Renal pelvis (tissue), 12 donors: ENCODE measurements at places on chromosomes 3 and 15. TPM values are rescaled to one million over a fixed set of nuclear protein-coding genes. Genes with fewer than 3 reads are reported as not detected.

The GOLGA8O gene
- polyA plus RNA-seq: 0.23 TPM

- no peak for DNase-seq
Observed at GRCh38 chr3:45988362-45988761, 7.3 kb downstream of the FYCO1 start.

GRCh38 chr3:59764171-59764570 is 714.3 kb upstream of the CFAP20DC start:
- DNase-seq: no peak

DNA sequence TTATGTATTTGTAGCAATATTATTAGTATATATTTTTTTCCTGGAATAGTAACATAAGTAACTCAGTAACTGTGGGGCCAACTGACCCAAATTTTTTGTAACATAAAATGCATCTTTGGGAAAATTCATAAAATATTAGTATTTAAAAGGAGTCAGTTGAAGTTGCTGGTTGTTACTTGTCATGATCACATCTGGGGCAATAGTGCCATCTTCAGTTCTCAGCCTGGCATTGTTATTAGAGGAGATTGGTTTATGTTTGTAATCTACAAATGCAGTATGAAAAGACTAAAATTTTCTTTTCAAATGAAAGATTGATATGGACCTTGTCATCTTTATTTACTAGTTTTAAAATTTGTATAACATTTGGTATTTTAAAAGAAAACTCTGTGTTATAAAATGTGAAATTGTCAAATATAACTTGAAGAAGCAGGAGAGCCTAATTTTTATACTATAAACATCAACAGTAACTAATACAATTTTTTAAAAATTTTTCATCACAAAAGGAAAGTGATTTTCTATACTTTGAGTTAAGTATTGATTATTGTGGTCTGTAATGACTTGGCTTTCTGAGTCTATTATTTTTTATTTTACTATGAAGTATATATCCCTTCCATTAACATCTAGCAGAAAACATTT is 38.8 kb upstream of the MLF1 start:
- DNase-seq: no peak

DNA sequence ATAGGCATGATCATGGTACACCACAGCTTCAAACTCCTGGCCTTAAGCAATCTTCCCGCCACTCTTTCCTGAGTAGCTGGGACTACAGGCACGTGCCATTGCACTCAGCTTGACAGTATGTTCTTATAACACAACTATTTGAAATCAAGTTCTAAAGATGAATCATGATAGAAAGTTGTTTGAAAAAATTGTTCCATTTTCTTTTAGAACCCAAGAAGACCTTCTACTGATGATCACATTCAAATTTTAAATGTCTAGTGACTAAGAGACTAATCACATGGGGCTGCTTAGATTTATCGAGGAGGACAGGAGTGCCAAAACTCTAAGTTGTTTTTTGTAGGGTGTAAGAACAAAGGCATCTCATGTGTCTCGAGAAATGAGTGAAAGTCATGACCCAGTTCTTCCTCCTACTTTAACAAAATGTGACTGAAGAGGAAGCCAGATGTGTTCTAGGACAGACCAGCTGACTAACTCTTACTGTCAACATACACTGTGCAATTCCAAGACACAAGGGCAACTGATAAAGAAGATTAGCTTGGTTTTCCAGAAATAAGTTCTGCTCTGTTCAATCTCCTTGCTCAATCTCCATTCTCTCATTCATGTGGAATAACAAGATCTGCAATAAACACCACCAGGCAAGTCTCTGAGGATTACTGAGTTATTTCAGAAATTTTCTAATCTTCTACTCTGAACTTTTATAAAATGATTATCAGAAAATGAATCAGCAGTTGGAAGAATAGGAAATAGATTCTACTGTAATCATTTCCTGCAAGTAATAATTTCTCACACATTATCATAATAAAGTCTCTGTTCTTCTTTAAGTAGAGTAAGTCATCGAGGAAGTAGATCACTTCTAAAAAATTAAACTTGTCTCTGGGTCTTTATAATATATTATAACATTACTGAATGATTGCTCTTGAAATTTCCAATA is 122.6 kb upstream of the CCNL1 start:
- DNase-seq: no peak

The CCR2 gene
- 0.87 TPM for polyA plus RNA-seq

The STAB1 gene
- polyA plus RNA-seq: 45.0 TPM

GRCh38 chr3:197458179-197458707 is 97.5 kb downstream of the BDH1 start:
- no peak for DNase-seq

GRCh38 chr3:69994919-69995318 is 4.6 kb upstream of the SAMMSON start:
- no peak for DNase-seq

The WDR76 gene
- polyA plus RNA-seq: 12.6 TPM

- peak; percentile 42 for DNase-seq
Observed at GRCh38 chr3:148971401-148972163, 19.8 kb upstream of the GYG1 start.

- no peak for DNase-seq
Observed at GRCh38 chr3:193378706-193379105, at the start of gene ATP13A5. Gene ATP13A5 (minus strand): TSS chr3:193378753. CDS start chr3:193378725, 28 bp downstream.

DNA sequence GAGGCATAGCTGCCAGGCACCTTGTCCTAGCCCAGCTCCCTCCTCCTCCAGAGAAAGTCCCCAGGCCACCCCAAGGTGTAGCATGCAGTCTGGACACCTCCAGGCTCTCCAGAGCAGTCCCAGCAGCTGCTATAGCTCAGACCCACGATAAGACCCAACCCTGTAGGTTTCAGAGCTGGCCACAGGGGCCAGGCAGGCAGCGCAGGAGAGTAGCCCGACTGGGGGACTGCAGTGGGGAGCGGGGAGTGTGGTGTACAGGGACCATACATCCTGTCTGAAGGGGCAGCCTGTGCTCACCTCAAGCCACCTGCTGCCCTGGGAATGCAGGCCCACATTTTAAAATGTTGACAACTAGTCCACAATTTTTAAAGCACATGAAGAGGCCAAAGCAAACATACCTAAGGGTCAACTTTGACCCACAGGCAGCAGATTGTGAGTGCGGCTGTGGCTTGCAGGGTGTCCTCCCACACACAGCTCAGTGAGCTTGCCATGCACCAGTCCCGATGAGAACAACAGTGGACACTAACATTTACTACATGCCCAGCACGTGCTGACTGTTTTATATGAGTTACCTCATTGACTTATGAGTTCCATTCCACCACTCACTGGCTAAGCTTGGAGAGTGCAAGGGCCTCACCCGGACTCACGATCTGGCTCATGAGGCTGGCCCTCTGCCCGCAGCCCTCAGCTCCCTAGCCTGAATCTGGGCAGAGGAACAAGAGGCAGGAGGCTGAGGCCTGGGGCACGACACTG is 81.4 kb downstream of the DNAJB8 start:
- peak; percentile 65 for DNase-seq

GRCh38 chr3:9147215-9147895 is 102.1 kb downstream of the SRGAP3 start:
- DNase-seq: peak; percentile 80

GRCh38 chr3:42691816-42692666 is 6.7 kb downstream of the KLHL40 start:
- DNase-seq: no peak

- DNase-seq: no peak
Observed at GRCh38 chr3:72353236-72354128, 494.8 kb downstream of the SHQ1 start.

The IQCF2 gene
- not detected for polyA plus RNA-seq

GRCh38 chr3:11251807-11252176 is 20.4 kb upstream of the ATG7 start:
- DNase-seq: no peak

DNA sequence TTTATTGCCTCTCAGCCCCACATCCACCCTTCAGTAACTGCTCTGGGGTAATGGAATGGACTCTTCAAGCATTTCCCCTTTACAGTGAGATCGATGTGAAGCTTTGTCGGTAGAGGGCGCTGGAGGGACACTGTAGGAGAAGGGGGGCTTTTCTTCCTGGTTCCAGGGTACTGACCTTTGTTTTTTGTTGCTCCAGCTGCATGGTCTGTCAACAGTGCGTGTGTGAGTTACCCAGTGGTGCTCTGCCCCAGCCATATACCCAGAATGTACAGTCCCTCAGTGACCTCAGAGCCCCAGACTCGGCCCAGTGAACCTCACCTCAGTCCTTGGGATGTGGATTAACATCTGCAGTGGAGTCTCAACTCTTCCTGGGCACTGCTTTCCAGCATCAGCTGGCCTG is 180.3 kb upstream of the TSC22D2 start:
- no peak for DNase-seq

The PIERCE2 gene
- 7.3 TPM for polyA plus RNA-seq
